ENCODE measurements at places on chromosomes 11 and 22.

DNA sequence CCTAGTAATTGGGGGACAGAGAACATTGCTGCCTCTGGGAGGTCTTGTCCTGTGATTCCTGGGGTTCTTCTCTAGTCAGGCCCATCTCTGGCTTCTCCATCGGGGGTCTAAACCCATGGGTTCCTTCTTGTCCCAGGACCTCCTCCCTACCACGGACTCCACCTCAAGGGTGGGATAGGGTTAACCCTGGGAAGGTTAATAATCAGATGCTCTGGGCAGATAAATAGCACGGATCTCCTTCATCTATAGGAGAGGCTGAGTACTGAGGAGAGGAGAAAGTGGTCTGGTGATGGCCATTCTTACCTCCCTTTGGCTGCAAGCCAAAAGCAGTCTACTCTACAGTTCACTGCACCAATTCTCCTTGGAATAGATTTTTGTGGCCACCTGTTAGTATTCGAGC lies 10.5 kb downstream of the HEPHL1 start:
- DNase-seq, result no peak

DNA sequence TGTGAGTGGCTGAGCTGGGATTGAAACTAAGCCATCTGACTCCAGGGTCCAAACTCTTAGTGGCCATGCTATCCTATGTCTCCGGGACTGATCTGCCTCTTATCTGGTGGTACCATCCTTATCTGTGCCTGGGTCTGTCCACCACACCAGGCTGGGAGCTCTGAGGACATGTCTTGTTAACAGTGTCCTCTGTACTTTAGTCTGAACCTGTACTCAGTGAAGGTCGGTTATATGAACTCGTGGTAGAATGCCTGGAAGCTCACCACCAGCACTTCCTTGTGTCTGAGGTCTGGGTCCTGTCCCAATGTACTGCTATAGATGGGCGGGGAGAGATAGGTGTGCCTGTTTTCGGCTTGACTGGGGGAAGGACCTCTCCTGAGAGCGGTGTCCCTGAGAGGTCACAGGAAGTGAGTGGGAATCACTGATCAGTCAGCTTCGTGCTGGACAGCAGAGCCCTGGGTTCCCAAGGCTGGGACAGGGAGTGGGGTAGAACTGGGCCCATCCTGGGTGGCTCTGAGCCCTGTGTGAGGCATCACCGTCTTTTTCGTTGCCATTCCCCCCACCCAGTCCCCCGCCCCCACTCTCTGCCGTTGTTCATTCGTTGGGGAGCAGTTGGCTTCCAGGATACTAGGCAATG lies 8.9 kb downstream of the MYO7A start:
- DNase-seq, result no peak

DNA sequence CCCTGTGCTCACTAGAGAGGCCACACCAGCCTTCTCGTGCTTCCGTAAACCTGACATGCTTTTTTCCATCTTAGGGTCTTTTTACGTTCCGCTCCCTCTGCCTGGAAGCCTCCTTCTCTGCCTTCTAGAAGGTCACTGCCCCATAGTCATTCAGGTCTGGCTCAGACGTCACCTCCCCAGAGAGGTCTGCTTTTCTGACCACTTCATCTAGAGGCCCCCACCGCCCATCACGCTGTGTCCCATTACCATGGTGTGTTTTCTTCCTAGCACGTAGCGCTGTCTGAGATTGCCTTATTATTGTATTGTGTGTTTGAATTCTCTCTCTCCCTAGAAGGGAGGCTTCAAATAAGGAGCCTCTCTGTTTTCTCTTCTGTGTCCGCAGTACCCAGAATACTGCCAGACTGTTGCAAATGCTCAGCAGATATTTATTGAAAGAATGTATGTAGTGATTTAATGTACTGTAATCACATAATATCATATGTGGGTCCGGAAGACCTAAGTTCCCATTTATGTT lies 10.0 kb downstream of the TAB1 start:
- no peak for DNase-seq

- DNase-seq, result no peak
These were observed 2.0 kb downstream of the FBLN1 start for GRCh38 chr22:45504373-45505341.

DNA sequence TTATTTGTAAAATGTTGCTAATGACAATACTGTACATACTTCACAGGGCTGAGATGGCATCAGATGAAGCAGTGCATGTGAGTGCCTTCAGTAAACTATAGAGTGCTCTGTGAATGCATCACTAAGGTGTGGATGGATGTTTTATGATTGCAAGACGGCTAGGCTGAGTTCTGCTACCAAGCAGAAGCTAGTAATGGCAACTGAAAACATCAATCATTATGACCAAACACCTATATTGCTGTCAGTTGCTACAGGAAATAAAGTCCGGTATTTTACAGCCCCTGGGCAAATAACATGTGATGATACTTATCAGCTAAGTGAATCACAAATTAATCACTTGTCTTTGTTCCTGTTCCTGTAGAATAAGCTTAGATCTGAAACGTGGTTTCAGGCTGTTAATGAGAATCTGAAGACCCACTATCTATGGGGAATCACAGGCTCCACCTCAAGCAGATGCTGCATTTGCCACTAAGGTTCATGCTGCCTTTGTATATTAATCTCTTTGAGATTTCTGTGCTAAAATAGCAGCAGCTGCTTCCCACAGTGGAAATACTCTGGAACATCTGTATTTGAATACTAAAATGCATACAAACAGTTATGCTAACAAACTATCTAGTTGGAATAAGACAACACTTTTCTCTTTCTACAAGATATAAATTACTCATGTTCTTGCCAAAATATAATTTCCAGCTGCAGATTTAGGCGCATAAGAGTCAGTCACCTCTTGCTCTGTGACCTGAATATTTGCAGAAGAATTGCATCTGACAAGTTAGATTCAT lies 254.0 kb upstream of the PITPNB start:
- no peak for DNase-seq

GRCh38 chr22:26489447-26490036 lies 5.9 kb downstream of the SRRD start:
- DNase-seq, result no peak

- DNase-seq, result no peak
These were observed 120.4 kb downstream of the CCDC34 start for GRCh38 chr11:27242591-27242990.

- DNase-seq, result no peak
These were observed 4.4 kb upstream of the FBXO3 start for GRCh38 chr11:33778675-33779074.

DNA sequence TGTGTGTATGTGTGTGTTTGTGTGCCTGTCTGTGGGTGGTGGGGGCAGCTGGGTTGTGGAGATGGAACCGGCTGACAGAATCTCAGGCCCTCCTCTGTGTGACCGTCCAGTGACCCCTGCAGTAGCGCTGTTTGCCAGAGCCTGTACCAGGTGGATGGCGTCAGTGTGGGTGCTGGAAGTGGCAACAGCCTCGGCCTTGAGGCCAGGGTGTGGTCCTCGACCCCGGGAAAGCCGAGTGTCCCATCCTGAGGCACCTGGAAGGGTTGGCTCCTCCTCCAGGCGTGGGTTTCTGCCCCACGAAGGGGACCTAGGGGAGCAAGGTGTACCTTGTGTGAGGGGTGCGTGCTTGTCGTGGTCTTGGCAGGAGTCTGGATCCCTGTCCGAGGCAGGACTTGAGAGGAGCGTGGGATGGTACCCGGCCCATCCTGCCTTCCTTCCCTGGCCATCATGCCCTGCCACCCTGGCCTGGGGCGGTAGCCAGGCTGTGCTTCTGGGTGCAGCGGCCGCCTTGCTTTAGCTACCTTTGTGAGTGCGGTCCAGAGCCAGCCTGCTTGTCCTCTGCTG lies 16.5 kb downstream of the TPCN2 start:
- no peak for DNase-seq

- DNase-seq, result no peak
These were observed 627 bp upstream of the APOA5 start for GRCh38 chr11:116792144-116792868.

- peak; percentile 36 for DNase-seq
These were observed 37.7 kb downstream of the EIF4ENIF1 start for GRCh38 chr22:31451709-31452571.

GRCh38 chr11:40867991-40868632 lies 591.3 kb downstream of the LRRC4C start:
- DNase-seq, result no peak

DNA sequence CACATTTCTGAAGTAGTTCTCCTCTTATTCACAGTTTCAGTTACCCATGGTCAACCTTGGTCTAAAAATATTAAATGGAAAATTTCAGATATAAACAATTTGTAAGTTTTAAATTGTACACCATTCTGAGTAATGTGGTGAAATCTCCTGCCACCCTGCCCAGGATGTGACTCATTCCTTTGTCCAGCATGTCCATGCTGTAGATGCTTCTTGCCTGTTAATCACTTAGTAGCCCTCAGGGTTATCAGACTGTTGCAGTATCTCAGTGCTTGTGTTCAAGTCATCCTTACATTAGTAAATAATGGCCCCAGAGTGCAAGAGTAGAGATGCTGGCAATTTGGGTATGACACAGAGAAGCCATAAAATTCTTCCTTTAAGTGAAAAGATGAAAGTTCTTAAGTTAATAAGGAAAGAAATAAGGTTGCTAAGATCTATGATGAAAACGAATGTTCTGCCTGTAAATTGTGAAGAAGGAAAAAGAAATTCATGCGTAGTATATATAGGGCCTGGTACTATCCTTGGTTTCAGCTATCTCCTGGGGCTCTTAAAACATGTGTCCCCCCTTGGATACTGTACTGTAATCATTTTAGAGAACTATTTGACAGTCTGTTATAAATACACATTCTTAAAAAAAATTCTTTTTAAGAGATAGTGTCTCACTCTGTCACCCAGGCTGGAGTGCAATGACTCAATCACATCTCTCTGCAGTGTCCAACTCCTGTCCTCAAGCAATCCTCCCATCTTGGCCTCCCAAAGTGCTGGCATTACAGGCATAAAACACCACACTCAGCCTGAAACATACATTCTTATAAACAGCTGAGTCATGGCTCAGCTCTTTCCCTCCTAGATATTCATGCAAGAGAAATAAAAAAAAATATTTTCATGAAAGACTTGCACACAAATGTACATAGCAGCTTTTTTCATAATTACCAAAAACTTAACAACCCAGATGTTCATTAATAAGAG lies 31.3 kb downstream of the MTNR1B start:
- no peak for DNase-seq

DNA sequence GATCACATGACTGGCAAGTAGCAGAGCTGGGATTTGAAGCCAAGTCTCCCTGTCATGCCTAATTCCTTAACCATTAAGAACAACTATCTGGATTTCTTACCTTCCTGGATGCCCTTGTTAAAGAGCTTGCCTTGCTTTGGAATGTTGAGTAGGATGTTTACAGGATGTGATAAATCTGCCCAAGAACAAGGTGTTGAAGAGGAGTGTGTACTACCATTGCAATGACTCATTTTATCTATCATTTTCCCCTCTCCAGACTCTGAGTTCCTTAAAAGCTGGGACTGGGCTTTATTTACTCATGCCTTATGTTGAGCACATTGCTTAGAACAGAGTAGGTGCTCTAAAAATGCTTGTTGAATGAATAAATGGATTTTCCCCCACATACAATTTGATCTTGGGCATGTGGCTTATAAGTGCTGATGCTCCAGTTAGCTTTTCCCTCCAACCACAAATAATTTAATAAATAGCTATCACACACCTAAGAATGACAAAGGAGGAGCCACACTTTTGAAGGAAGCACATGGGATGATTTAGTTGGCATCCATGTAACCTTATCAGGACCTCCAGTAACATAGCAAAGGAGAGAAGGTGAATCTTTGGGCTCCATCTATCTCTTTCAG lies 268.6 kb upstream of the SESN3 start:
- DNase-seq, result no peak

GRCh38 chr11:3944198-3944597 lies 88.7 kb downstream of the STIM1 start:
- DNase-seq, result no peak

DNA sequence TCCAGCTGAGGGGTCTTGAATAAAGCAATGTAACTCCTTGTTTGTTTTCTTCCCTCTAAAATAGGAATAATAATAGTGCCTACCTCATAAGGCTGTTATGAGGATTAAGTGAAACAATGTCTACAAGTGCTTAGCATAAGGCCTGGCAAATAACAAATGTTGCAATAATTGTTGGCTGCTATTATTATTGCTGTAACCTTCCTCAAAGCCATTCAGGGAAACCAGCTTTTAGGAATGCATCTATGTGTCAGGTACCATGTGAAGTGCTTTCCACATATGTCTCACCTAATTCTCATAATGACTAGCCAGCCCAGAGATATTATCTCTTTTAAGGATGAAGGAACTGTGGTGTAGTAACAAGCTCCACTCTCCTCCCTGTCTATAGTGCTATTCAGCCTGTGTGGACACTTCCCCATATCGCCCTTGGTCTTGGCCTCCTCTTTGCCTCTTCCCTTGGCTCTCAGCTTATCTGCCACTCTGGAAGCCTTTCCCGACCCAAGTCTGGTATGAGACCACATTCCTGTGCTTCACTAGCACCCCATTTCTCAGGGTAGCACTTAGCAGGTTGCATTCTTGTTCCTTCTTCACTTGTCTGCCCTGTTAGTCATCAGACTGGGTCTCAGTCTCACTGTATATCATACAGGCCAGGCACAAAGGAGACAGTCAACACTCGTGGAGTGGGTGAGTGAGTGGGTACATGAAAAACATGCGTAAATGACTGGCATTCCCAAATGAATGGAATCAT lies 23.8 kb downstream of the CSNK2A3 start:
- DNase-seq, result peak; percentile 14

- no peak for DNase-seq
These were observed 8.4 kb downstream of the CBX6 start for GRCh38 chr22:38863531-38864131.

- no peak for DNase-seq
These were observed 22.9 kb downstream of the MORC2 start for GRCh38 chr22:30945653-30946052.

DNA sequence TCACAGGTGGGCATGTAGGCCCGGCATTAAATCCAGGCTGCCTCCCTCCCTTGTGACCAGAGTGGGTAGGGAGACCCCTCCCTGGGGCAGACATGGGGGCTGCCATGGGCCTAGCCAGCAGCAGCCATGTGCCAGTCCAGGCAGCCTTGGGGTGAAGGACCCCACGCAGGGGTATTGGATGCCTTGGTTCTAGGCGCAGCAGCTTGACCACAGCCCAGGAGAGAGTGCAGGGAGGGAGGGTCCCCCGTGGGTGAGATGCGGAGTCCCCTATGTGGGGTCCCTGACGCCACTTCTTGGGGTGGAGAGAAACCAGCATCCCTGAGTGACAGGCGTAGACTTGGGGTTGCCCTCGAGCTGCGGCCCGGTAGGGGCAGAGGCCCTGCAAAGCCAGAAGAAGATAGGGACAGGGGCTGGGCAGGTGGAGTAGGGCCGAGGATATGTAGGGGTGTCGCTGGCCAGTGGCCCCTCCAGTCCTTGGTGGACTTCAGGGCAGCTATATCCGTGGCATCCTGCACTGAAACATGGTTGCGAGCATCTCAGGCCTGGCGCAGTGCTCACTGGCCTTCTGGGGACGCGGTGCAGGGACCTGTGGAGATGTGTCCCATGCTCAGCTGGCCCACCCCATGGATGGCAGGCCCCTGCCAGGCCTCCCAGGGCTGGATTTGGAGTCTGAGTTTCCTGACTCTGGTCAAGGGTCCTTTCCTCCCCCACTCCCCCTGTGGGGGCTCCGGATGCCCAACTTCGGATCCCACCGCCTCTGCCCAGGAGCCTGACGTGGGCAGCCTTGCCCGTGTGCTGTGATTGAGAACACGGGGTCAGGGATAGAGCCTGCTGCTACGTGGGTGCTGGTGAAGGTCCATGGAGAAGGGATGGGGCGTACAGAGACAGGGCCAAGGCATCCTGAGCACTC lies 1179.8 kb downstream of the BRD1 start:
- no peak for DNase-seq

GRCh38 chr11:86578727-86579405 lies 93.5 kb downstream of the ME3 start:
- DNase-seq, result no peak

- peak; percentile 72 for DNase-seq
These were observed 714 bp downstream of the SDF2L1 start for GRCh38 chr22:21642584-21643448.

Data from activated CD4-positive, alpha-beta T cell treated with anti-CD3 and anti-CD28 coated beads, Interleukin-2, Interleukin-4, amounts not matched to agents 100 ng/mL and 50 ng/mL, durations not matched to agents 16 hours and 8 hours (primary cell).